ENCODE measurements at places on chromosomes 3 and 15.

DNA sequence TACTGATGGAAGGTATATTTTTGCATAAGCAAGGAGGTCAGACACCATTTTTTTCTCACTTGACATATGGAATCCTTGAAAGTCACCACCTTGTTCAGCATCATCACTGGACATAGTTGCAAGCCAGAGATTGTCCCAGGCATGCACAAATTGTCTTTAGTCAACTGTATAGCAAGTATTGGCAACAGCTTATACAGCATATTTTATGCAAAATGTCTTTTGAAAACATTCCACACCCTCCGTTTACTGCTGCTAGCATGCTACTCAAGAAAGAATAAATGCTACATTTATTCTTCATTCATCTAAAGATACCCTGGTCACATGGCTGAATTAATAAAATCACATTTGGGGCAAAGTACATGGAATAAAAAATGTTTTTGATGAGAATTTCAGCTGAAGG lies 168.5 kb upstream of the DCBLD2 start:
- DNase-seq = no peak

DNA sequence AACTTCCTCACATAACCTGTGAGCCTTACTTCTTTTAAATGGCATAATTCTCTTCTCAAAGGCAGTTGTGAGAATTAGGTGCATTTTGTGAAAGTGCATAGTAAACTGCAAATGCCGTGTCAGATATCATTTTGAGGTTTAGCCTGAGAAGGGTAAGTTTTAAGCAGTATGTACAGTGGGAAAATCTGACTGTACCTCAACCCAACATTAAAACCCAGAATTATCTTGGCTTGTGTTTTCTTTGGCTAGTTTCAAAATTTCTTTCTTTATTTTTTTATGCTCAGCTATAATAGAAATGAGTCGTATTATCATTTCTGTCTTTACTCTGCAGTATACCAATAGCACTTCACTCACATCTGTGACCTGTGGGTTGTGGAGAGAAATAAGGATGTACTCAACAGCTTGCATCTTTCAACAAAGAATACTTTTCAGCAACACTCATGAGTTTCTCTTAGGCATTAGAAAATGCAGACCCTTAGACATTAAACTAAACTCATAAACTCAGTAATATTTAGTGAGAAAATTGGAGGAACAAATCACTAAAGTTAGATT lies 65.7 kb downstream of the RASA2 start:
- DNase-seq = no peak

DNA sequence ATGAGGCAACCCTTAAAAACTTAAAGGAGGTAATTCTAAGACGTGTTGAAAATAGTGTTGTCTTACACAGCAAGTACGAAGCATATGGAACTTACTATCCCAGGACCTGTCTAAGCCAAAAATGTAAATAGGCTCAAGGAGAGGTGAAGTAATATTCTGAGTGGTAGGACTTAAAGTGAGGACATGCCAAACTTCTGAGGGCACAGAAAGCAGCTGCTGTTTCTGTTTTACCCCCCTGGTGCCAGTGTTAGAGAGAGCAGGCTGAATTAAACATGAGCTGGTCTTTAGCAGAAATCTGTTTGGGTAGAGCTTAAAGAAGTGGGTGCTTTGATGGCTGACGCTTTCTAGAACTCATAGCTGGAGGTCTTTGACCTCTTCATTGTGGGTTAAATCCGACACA lies 149.7 kb upstream of the NPHP3 start:
- DNase-seq = no peak

- DNase-seq = no peak
Measured at GRCh38 chr15:50484781-50485180, 60.6 kb downstream of the USP8 start.

DNA sequence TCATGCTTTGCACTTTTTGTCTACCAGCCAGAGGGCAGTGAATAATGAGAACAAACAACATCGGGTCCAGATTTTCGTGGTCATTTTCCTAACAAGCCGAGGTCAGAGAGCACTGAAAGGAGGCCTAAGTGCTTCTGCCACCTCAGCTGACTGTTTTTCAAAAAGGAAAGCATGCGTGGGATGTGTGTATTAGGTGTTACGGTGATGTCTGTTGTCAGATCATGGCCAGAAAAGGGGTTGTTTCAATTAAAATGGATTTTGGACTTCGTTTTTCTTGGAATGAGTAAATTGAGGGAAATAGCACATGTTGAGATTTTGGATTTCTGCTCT lies 99.5 kb downstream of the APBA2 start:
- DNase-seq = peak; percentile 19

- DNase-seq = no peak
Measured at GRCh38 chr3:127446756-127447155, 143.8 kb downstream of the TPRA1 start.

- no peak for DNase-seq
Measured at GRCh38 chr3:108403686-108404345, 106.6 kb downstream of the MYH15 start.

DNA sequence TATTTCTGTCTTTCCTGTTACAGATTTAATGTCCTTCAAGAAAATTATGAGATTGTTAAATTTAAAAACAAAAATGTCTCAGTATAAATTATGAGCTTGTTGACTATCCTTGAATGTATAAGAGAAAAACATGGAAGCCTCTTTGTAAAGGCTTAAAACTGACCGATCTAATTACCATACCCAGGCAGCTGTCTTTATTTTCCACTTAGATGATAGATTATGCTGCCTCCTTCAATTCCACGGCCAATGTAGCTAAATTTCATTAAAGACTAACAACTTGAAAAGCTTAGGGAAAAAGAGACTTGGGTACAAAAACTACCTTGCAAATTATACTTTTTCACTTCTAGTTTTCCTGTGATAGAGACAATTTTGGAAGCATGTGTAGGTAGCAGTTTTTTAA lies 88.3 kb downstream of the ATP10A start:
- no peak for DNase-seq

DNA sequence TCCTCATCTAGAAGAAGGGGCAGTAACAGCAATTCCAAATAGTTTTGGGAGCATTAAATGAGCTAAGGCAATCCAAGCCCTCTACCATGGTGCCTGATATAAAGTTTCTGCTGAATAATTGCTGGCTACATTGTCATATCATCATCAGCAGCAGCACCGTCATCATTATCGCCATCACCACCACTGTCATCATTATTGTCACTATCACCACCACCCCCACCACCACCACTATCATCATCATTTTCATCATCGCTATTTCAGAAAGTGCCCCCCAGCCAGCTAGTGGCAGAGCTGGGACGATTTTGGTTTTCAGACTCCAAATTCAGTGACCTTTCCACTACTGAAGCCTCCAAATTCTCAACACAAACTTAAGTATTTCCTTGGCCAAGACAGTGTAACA lies 15.0 kb downstream of the XCR1 start:
- no peak for DNase-seq

Measured in right renal cortex interstitium (tissue), 3 donors.